Thoracic aorta (tissue), 2 donors: ENCODE measurements at places on chromosomes 11 and 22.

GRCh38 chr11:43937434-43938411 lies 4.7 kb upstream of the C11orf96 start:
- no peaks in the 10 kb centered on the region for H3K36me3 ChIP-seq
- no peak for DNase-seq
- H3K4me1 ChIP-seq = peaks cover 33% of the 10 kb centered on the region
- peak overlapping the region; percentile 51 for H3K27ac ChIP-seq

DNA sequence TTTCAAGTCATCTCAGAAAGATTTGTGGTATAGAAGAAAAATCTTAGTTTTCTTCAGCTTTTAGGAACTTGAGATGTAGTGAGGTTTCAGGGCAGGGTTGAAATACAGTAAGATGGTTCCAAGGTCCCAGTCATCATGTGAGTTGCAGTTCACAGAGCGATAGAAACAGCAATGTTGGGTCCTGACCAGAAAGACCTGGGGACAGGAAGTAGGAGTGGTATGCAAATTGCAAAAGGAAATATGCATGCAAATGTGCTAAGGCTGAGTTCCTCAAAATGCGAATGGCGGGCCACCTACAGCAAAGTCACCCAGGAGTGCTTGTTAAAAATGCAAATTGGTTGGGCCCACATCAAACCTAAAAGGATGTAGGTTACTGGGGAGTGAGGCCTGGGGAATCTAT lies 1032.7 kb upstream of the TENM4 start:
- H3K4me1 ChIP-seq = no peaks in the 10 kb centered on the region
- H3K4me3 ChIP-seq = no peak overlapping the region
- no peak overlapping the region for H3K27ac ChIP-seq
- H3K36me3 ChIP-seq = no peaks in the 10 kb centered on the region
- no peaks in the 10 kb centered on the region for H3K27me3 ChIP-seq

- no peak for DNase-seq
- H3K27ac ChIP-seq = no peak overlapping the region
- H3K36me3 ChIP-seq = peaks cover 39% of the 10 kb centered on the region
- no peak overlapping the region for H3K4me3 ChIP-seq
- no peaks in the 10 kb centered on the region for H3K27me3 ChIP-seq
Measured at GRCh38 chr11:20000351-20001134, 159.7 kb downstream of the DBX1 start.

- H3K4me3 ChIP-seq = no peak overlapping the region
- no peaks in the 10 kb centered on the region for H3K36me3 ChIP-seq
- H3K4me1 ChIP-seq = no peaks in the 10 kb centered on the region
- H3K27me3 ChIP-seq = no peaks in the 10 kb centered on the region
- no peak for DNase-seq
- no peak overlapping the region for H3K27ac ChIP-seq
Measured at GRCh38 chr11:46930089-46930488, 6.5 kb upstream of the CSTPP1 start.

GRCh38 chr11:120547316-120547715 lies 35.8 kb downstream of the GRIK4 start:
- no peaks in the 10 kb centered on the region for H3K27me3 ChIP-seq
- no peak for DNase-seq
- H3K36me3 ChIP-seq = no peaks in the 10 kb centered on the region
- peaks cover 9% of the 10 kb centered on the region for H3K4me1 ChIP-seq
- H3K27ac ChIP-seq = peak overlapping the region; percentile 89

GRCh38 chr11:134425816-134426536 lies 13.9 kb upstream of the B3GAT1 start:
- DNase-seq = no peak
- H3K36me3 ChIP-seq = no peaks in the 10 kb centered on the region
- no peaks in the 10 kb centered on the region for H3K27me3 ChIP-seq
- no peaks in the 10 kb centered on the region for H3K4me1 ChIP-seq
